ENCODE measurements at places on chromosomes 1 and 21.
A peak's percentile ranks its signal among the peaks of the same experiment; 100 is the strongest.

DNA sequence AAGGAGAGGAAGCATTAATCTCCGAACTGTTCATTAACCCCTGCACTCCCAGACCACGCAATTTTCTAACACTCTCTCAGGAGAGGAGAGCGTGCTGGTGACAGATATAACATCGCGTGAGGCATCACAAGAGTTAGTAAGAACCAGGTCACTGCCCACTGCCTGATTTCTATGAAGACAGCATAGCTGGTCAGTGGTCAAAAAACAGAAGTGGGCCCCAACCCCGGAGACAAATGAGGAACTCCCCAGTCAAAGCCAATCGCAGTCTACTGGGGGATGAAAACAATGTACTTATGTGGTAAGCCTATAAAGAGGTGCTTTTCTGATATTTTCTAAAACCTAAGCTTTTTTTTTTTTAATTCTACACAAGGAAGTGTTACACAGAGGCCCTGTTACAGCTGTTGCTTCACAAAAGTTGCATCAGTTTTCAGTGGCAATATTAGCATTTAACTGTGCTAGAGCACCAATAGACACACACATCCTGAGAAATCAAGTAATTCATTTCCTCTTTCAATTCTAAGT lies 231.8 kb upstream of the IRF2BP2 start:
- no peak for DNase-seq

GRCh38 chr1:232145768-232146167 lies 484.2 kb downstream of the SIPA1L2 start:
- DNase-seq, result no peak

GRCh38 chr1:22915816-22916470 lies 56.7 kb downstream of the LACTBL1 start:
- no peak for DNase-seq

- no peak for DNase-seq
Observed at GRCh38 chr1:214761030-214761429, 158.0 kb downstream of the CENPF start.

DNA sequence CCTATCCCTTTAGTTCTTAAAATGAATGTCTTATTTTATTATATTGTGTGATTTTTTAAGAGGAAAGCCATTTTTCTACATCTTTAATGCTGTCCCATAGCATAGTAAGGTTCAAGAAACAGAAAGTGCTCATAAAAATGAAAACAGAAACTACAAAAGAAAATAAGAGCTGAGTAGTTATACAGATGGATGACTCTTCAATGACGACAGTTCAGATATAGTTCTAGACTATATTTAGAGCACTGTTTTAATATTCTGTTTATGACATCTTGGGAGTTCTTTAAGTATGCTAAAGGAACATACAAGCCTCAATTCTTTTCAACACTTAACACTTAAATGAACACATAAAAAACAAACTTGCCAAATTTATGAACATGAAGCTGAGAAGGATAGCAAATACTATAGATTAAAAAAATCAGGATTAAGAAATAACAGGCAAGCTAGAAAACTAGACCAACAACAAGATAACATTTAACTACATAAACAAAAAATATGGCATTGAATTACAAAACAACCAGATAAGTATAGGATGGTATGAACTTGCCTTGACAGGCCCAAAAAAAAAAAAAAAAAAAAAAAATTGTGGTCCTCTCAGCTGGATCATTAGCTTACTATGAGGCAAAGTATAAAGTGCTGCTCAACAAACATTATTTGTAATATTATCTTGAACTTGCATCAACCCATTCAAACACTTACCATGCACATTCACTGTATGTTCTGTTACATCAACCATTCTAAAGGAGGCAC lies 87.9 kb downstream of the ZZZ3 start:
- no peak for DNase-seq

DNA sequence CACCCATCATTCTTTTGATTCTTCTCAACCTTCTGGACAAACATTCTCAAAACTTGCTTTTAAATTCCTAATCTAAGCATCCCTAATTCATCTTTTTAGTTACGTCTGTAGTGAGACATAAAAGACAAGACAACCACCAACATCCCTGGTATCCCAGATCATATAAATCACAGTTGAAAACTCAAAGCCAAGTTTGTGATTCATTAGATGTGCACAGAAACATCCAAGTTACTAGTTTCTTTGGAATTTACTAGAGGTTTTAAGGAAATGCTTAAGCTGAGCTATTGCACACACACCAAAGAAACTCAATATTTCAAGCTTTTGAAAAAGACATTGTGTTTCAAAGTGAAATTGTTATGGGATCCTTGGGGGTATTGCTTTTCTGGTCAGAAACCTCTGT lies 47.6 kb downstream of the ATP6V1G3 start:
- no peak for DNase-seq

GRCh38 chr21:29145852-29146453 lies 15.5 kb downstream of the MAP3K7CL start:
- no peak for DNase-seq

GRCh38 chr1:175072099-175072951 lies 4.7 kb downstream of the TNN start:
- DNase-seq, result peak; percentile 2

- DNase-seq, result no peak
Observed at GRCh38 chr21:45594721-45595489, 48.6 kb upstream of the PCBP3 start.

DNA sequence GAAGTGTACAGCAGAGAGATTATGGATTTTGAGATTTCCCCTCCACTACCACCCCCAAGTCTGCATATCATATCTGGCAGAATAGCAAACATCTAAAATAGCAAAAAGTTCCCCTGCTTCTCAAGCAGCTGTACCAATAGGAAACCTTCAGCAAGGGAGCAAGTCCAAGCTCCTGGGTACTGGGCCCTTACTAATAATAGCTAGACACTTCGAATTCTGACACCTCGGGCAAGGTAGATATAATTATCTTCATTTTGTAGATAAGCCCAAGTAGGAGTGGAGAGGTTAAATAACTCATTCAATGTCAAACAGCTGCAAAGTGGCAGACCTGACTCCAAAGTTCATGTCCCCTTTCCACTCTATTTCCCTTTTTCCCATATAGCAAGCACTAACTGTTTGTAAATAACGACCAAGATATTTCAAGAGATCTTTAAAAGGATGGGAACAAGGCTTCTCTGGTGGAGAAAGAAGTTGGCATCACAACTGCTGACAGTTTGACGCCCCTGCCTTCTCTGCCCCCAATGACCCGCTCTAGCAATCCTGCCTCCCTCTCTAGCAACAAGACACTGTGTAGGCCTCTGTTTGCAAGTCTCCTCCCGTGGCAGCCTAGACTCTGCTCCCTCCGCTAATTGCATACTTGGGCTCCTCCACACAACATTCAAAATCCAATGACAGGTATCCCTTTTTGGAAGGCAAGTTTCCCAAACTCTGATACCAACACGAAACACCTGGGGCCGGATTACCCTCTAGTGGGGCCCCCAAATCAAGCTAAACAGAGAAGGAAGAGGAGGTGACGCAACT lies 18.7 kb upstream of the ADAR start:
- DNase-seq, result no peak

- DNase-seq, result no peak
Observed at GRCh38 chr1:215970406-215970805, 403.3 kb downstream of the KCTD3 start.

GRCh38 chr1:201253906-201254624 lies 29.2 kb upstream of the PKP1 start:
- DNase-seq, result no peak

DNA sequence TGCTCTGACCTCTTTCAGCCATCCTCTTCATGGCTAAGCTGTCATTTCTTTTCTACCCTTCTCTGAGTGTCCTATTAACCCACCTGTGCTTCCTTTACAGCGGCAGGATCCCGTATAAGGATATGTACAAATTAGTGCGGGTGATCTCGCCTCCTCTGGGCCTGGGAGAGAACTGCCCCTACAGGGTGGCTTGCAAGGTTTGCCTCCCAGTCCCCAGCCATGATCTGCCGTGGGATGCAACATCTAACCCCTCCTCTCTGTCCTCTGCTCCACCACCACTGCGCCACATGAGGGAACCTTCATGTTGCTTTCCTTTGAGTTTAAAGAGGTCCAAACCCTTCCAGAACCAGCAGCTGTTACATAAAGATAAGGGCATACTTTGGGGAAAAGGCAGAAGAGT lies 282.2 kb downstream of the ZNF648 start:
- DNase-seq, result no peak

DNA sequence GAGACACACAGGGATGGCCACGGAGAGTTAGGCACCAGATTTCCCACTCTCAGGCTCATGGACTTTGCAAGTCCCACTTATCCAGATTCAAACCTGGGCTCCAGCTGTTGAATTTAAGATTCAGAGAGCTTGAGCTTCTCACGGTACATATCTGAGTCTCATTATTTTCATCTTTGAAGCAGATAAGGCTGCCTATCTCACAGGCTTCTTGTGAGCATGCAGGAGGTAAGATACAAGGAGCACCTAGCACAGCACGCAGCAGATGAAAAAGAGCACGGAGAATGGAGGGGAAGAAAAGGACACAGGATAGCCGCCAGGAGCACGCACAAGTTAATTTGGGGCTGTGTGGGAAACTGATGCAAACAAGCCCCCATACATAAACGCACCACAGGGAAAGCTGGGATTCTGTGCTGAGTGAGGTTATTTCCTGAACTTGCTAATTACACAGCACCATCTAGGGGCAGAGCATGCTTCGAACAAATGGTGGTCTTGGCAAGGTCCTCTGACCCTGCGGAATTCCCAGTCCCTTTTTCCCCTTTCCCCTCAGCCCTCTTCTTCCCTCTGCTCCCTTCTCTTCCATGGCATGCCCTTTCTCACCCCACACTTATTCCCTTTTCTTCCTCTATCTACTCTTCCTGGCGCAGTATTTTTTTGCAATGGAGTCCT lies 134.7 kb upstream of the VANGL1 start:
- DNase-seq, result no peak

DNA sequence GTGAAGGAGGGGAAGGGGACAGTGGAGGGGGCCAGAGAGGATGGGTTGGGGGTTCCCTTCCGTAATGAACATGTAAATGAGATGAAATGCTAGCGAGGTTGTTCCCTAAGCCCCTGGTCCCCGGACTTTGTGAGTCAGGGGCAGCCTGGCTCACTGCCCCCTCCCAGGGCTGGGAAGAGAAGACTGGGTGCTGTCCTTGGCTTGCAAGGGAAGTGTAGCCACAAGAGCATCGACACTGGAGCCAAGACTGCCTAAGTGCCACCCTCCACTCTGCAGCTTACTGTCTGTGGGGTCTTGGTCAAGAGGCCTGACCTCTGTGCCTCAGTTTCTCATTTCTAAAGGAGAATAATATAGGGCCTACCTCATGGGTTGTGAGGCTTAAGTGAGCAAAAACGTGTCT lies 483 bp downstream of the PEAR1 start:
- DNase-seq, result no peak

GRCh38 chr21:46069166-46069565 lies 28.7 kb upstream of the COL6A2 start:
- no peak for DNase-seq

DNA sequence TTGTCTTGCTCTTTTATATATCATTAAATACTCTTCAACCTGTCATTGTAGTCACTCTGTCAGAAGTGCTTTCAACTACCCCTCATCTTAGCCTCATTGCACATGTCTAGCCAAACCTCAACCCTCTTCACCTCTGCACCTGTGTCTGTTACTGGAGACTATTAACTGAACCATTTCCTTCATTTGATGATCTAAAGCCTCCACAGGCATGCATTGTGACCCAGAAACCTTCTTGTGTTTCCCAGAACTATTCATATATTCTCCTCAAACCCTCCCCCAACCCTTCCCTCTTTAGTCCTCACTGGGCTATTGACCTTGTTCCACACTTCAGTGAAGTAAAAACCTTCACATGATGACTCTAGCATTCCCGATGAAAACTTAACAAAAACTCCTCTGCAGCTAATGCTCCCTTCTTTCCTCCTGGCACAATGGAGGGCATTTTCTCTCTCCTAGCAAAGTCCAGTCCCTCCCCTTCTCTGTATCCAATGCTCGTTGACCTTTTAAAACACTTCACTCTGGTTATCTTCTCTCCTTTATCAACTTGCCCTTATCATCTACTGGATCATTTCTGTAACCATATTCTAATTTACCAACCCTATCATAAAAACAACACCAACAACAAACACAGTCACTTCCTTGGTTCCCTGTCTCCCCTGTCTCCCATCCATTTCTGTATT lies 86.1 kb downstream of the BACH1 start:
- DNase-seq, result no peak

GRCh38 chr1:158185770-158186169 lies 5.1 kb downstream of the CD1D start:
- DNase-seq, result no peak

GRCh38 chr1:224676551-224676950 lies 60.4 kb downstream of the CNIH3 start:
- DNase-seq, result no peak

DNA sequence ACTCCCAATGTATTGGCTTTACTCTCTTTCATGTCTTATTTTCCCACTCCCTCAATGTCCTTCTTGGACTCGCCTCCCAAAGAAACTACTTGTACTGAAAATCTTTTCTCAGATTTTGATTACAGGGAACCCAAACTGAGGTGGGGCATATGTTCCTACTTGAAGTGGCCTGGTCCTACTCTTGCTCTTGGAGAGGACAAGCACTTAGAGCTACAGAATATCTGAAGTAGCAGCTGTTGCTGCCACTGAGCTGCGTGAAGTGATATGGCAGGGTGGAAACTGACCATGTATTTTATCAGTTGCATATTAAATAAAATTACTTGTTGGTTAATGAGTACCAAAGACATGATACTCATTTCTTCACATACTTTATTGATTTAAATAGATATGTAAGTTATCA lies 129.5 kb downstream of the TSEN15 start:
- DNase-seq, result no peak

DNA sequence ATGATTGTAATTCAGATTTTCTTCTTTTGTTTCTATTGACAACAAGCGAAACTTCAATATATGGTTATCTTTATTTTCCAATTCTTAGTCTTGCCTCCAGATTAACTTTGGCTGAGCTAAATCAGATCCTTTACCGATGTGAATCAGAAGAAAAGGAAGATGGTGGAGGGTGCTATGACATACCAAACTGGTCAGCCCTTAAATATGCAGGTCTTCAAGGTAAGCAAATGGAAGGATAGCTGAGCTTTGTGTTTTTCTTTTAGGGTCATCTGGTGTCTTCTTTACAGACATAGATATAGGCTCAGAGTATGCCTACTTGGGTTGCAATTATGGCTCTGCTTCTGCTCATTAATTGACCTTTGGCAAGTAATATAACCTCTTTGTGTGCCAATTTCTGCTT lies 37.7 kb downstream of the AGL start:
- DNase-seq, result no peak

DNA sequence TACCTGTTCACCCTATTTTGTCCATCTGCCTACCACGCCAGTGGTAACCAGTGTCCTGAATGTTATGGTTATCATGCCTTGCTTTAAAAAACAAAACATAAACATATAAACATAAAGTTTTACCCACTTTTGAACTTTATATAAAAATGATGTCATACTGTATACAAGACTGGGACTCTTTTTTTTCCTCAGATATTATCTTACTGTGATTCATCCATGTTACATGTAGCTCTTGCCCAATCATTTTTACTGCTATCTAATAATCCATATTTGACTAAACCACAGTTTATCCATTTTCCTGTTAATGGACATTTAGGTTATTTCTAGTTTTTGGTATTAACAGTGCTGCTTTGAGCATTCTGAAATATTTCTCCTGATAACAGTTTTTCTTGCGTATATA lies 78.8 kb downstream of the GPR161 start:
- DNase-seq, result no peak

GRCh38 chr1:147635342-147635741 lies 35.0 kb downstream of the ACP6 start:
- DNase-seq, result no peak

Measured in stimulated activated CD4-positive, alpha-beta T cell treated with anti-CD3 and anti-CD28 coated beads, TNF-alpha, amount 100 ng/mL, for 1 hour (primary cell).